ENCODE measurements at places on chromosomes 6 and 20.
A peak's percentile ranks its signal among the peaks of the same experiment; 100 is the strongest.

DNA sequence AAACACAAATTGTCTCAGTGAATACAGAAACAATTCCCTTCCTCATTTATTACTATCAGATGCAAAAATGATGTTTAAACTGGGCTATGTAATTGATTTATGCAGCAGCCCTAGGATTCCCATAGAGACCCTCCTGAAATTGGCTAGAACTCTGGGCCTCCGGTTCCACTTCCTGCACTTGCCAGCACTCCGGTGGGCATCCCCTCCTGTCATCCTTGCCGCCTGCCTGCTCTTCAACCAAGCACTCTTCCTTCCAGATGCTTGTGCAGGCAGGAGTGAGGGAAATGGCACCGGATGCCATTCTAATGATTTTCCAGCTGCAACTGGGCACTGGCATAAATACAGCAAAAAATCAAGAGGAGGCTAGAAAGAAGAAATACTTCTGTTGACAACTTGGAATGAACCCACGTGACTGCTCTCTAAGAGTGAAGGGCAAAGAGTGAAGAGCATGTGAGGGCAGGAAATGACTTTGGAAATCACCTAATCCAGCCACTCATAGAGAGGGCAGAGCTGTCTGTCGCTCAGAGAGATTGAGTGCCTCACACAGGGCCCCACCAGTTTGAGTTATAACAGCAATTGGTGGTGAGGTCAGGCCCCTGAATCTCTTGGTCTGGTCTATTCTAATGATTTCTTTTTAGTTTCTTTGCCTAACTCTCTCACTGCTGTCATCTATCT, 3.7 kb upstream of the NEDD9 start:
- no peak for DNase-seq

DNA sequence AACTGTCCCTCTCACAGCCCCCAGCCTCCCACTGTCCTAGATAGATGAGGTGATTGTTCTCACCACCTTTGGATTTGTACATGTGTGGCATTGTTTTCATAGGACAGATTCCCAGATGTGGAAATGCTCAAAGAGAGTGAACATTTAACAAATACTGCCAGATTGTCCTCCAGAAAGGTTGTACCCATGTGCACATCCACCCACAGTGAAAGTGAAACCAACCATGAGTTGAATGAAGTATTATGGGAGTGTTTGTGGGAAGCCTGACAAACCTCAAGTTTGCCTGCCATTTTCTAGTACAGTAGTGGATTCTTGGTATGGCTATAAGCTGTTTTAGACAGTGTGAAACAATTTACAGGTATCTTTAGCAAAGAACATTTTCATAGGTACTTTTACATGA, 42.7 kb downstream of the ANKRD6 start:
- no peak for DNase-seq

DNA sequence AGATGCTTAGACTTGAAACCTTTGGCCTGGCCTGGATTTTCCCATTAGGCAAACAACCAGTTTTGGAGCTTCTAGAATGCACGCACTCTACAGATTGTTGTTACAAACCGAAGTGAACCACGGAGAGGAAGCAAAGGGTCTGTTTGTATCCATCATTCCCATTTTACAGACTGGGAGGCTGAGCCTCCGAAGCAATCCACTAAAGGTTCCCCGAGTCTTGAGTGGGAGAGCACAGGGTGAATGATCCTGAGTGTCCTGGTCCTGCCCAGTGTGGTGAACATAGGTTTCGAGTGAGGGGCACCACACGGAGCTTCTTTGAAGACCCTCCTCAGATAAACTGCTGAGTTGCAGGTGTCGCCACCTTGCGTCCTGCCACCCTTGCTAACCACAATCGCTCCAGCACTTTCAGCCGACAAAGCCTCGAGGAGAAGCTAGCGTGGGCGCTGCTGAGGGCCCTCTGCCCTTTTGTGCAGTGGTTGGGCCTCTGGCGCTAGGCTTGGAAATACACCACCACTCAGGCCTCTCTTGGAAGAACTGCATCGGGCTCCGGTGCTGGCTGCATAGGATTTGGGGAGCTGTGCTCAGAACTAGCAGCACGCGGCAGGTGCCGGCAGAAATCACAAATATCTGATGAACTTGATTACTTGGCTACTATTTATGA, 1.4 kb upstream of the PRDM13 start:
- DNase-seq, result peak; percentile 75

- peak; percentile 38 for DNase-seq
Observed at GRCh38 chr20:13638162-13638495, 603 bp downstream of the TASP1 start.

GRCh38 chr6:136403110-136403980, 113.7 kb upstream of the BCLAF1 start:
- DNase-seq, result no peak

DNA sequence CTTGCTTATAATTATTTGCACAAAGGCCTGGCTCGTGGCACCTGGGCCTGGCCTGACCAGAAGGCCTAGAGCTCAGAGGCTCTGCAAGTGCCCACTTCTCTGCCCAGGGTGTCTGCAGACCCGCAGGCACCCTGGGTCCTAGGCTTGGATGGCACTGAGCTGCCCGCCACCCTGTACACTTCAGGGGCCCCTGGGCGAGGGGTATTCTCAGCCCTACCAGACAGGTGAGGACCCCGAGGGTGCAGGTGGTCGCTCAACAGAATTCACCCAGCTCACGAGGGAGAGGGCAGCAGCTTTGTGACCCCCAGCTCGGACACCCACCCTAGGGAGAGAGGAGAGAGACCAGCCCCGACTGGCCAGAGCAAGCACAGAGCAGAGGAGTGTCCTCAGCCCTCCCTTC, 83.9 kb downstream of the RIPOR3 start:
- no peak for DNase-seq

DNA sequence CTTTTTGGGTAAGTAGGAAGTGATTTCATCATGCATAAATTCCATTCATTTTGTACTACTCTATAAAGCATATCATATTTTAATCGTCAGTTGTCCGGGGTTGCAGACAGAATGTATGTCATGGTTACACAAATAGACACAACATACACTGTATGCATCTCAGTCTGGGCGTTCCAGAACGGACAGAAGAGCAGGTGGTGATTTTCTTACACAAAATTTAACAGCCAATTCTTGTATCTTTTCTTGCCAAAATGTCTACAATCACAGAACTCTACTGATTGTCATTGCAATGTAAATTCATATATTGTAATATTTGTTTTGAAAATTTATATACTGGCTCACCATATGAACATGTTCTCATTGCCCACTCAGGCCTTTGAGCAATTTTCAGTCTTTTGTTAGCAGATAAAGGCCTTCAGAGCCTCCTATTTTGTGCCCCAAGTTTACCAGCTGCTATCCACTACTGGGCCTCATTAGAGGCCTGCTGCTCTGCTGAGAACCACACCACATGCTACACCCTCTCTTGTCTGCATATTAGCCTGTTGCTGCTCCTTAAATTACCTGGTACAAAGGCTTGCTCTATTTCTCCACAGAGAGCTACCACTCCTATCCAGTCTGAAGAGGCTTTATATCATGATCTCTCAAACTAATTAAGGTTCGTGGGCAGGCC, 61.5 kb downstream of the PRDM13 start:
- peak; percentile 28 for DNase-seq

GRCh38 chr20:58967652-58968429, 13.2 kb upstream of the NELFCD start:
- DNase-seq, result no peak

- DNase-seq, result no peak
Observed at GRCh38 chr6:62371453-62372210, 85.6 kb upstream of the KHDRBS2 start.

- no peak for DNase-seq
Observed at GRCh38 chr20:13397300-13397724, 176.2 kb downstream of the ISM1 start.

- DNase-seq, result no peak
Observed at GRCh38 chr6:77373955-77374354, 89.3 kb downstream of the HTR1B start.

DNA sequence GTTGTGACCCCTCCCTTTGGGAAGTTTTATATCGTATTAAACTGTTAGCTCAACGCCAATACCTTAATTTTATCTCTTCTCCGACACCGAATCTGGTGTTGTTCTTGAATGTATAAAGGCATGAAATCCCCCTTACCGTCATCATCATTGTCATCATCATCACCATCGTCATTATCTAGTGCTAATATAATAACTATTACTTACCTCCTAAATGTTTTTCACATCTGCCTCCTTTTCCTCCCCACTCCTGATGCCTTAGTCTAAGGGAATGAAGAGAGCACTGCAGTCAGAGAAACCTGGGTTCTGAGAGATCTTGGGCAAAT, 677 bp upstream of the ZBTB24 start:
- DNase-seq, result no peak

- DNase-seq, result no peak
Observed at GRCh38 chr6:54288474-54288873, 19.8 kb upstream of the TINAG start.

GRCh38 chr20:33337119-33337518, 54.1 kb downstream of the BPIFB1 start:
- no peak for DNase-seq

DNA sequence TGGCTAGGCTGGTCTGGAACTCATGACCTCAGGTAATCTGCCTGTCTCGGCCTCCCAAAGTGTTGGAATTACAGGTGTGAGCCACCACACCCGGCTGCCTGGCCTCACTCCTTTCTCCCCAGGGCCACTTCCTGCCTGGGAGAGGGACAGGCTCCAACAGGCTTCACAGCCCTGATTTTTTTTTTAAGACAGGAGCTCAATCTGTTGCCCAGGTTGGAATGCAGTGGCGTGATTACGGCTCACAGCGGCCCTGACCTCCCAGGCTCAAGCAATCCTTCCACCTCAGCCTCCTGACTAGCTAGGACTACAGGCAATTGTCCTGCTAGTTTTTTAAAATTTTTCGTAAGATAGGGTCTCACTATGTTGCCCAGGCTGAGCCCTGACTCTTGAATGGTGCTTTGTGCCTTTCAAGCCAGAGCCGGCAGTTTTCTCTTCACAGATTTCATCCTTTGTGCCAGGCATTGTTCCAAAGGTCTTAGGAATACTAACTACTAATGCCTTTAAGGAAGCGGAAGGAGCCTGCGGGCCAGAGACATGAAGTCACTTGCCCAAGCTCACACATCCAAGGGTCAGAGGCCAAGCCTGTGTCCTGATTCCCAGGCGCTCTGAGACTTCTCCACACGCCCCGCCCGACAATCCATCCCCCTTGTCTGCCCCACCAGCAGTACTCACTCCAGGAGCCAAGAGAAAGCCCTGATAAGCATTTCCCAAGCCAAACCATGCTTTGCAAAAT, 19.2 kb downstream of the CAPN11 start:
- DNase-seq, result peak; percentile 46

DNA sequence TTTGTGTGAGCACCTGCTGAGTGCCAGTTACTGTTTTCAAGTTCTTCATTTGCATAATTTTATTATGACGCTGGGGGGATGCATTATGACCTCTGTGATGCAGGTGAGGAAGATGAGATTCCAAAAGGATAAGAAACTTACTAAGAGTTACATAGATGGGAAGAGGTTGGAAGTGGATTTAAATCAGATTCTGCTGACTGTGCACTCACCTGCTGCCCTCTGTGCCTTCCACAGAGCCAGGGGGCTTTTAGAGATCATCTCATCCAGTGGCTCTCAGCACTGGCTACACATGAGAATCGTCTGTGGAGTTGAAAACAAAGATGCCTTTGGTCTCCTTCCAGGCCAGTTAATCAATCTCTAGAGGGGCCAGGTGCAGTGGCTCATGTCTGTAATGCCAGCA, 47.9 kb downstream of the TIAM2 start:
- no peak for DNase-seq

DNA sequence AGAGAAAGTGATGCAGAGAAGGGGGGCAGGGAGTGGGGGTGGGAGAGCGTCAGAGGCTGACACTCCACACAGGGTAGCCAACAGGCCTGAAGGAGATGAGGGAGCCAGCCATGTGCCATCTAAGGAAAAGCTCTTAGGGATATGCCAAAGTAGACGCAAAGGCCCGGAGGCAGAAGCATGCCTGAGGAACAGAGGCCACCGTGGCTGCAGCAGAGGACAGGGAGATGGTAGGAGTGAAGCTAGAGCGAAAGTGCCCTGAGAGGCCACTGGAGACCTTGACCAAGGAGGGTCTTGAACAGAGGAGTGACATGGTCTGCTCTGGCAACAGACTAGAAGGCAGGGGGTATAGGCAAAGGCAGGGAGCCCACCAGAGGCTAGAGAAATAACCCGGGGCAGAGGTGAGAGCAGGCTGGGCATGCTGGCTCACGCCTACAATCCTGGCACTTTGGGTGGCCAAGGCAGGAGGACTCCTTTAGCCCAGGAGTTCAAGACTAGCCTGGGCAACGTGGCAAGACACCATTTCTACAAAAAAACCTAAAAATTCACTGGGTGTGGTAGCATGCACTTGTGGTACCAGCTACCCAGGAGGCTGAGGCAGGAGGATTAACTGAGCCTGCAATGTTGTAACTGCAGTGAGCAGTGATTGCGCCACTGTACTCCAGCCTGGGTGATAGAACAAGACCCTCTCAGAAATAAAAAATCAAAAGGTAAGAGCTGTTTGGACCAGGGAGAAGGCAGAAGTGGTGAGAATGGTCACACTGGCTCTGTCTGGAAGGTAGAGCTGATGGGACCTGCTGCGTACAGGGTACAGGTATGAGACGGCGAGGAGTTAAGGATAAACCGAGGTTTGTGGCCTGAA, 6.3 kb downstream of the RRBP1 start:
- DNase-seq, result no peak

- no peak for DNase-seq
Observed at GRCh38 chr6:11869672-11870340, 91.2 kb upstream of the ADTRP start.

GRCh38 chr6:148996815-148997214, 250.0 kb downstream of the UST start:
- no peak for DNase-seq

DNA sequence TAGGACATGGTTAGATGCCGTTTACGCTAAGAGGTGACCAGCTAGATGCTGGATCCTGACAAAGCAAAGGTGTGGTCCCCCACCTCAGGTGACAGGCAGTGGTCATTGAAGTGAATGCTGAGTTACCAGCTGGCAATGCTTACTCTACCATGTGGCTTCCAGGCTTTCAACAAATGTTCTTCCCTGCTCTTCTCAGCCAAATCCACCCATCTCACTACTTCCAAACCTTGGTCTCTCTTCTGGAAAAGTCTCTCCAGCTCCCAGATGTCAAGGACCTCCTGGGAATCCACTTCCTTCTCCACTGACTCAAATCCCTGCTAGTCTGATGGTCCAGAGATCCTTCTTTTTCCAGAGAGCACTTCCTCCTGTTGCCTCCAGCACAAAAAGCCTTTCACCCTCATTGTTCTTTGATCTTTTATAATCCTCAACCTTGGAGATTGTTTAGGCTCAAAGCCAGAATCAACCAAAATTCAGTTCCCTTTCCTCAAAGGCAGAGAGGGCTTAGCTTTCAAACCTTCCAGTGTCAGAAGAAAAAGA, 228.0 kb downstream of the ZNF217 start:
- DNase-seq, result no peak

GRCh38 chr6:90469906-90470305, 117.0 kb downstream of the MAP3K7 start:
- no peak for DNase-seq

DNA sequence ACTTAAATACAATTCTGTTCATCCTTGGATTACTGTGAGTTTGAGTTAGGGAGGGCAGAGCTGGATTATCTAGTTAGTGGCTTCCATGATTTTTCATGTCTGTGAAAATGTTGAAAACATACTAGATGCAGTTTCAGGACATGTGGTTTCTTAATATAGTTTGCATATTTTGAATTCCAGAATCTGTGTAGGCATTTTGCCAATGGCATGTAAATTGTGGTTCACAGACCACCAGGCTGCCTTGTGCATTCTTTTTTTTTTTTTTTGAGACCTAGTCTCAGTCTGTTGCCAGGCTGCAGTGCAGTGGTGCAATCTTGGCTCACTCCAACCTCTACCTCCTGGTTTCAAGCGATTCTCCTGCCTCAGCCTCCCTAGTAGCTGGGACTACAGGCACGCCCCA, 42.8 kb downstream of the CDC5L start:
- DNase-seq, result no peak

GRCh38 chr6:68726337-68726736, 91.3 kb downstream of the ADGRB3 start:
- no peak for DNase-seq

All from neural progenitor cell (in vitro differentiated cells).